ENCODE measurements at places on chromosomes 6 and 20.

DNA sequence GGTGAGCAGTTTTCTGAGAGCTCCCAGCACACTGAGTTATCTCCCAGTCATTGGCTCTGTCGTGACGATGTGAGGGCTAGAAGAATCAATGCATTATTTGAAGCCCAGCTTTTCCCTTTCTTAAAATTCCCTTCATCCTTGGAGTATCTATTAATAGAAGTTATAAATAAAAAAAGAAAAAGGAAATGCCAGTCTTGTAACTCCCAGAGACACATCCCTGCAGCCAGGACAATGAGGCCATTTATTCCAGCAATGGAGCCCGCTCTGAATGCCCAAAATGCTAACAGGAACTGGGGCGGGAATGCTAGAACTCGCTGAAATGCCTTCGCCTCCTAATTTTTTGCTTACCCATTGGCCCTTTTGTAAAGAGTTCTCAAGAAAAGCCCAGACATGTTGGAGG lies 305.8 kb downstream of the TFAP2C start:
- DNase-seq, result no peak

DNA sequence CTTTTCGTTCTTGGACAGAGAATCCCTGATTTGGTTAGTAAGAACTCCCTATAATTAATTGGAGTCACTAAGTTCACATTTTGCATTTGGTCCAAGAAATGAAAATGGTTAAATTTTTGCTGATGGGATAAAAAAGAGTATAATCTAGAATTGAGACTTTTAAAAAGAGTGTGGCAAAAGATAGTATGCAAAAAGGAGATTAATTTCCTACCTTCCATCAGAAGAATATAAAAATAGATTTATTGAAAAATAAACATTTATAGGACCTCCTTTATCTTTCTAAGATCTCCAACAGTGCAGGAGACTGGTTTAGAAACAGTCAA lies 105.5 kb upstream of the EEF1E1 start:
- no peak for DNase-seq

DNA sequence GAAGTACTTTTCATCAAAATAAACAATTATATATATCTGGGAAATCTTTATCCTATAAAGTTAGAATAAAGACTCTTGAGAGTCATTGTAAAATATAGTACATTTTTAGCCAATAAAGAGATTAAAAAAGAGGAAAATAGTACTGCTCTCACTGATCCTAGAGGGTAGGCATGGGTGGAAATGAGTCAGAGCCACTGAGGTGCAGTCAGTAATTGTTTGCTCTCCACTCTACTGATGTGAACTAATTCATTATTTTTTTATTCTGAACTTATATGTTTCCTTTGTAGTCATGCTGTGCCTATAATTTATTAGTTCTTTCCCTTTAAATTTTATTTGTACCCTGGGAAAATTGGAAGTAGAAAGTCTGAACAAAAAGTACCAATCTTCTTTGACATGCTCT lies 1359.4 kb upstream of the GJE1 start:
- DNase-seq, result no peak

- peak; percentile 23 for DNase-seq
These were observed 45.4 kb downstream of the TPBG start for GRCh38 chr6:82408952-82409431.

DNA sequence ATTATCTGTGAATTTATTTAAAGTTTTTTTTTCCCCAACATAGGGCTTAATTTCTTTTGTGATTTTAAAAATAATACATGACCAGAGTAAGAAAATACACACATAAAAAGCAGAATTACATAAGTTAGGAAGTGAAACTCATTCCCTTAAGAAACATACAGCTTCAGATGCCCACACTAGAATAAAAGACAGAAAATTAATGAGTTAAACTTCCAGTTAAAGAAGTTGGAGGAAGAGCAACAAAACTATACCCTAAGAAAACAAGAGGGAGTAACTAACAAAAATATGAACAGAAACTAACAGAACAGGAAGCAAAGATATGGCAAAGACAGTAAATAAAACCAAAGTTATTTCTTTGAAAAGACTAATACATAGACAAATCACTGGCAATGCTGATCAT lies 107.6 kb upstream of the CEP85L start:
- no peak for DNase-seq

DNA sequence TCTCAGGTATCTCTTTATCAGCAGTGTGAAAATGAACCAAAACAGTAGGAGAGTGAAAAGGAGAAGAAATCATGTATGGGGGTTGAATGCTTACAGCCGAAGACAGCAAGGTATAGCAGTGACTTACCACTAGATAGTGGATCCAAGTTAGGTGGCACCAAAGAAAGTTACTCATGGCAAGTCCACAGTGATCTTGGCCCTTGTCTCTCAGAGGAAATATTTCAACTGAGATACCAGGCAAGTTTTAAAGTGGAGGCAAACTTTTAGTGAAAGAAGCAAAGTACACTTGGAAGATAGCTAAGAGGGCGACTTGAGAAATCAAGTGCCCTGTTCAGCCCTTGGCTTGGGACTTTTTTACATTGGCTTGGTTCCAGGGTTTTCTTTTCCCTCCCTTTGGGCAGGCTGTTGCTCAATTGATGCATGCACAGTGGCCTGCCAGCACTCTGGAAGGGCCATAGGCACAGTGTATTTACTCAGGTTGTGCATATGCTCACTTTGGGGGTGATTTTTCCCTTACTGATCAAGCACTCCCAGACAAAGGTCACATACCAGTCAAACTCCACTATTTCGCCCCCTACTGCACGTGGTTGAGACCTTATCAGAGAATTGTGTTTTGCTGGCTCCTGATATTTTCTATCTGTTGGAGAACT lies 329.5 kb upstream of the KHDRBS2 start:
- DNase-seq, result no peak

DNA sequence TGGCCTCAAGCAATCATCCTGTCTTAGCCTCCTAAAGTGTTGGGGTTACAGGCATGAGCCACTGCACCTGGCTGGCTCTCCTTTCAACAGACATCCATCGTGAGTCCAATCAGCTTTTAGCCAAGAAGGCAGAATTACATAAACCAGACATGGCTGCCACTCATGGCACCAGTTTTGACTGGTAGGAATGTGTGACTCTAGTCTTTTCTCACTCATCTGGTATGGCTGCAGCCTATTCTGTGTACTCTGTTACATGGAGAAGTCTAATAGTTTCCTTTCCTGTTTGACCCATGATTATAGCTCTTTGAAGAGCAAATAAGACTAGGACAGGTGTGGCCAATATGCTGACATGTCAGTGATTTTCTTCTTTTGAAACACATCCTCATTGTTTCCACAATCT lies 27.0 kb upstream of the RNF144B start:
- DNase-seq, result no peak

- no peak for DNase-seq
These were observed 87.2 kb downstream of the DST start for GRCh38 chr6:56555438-56555872.

DNA sequence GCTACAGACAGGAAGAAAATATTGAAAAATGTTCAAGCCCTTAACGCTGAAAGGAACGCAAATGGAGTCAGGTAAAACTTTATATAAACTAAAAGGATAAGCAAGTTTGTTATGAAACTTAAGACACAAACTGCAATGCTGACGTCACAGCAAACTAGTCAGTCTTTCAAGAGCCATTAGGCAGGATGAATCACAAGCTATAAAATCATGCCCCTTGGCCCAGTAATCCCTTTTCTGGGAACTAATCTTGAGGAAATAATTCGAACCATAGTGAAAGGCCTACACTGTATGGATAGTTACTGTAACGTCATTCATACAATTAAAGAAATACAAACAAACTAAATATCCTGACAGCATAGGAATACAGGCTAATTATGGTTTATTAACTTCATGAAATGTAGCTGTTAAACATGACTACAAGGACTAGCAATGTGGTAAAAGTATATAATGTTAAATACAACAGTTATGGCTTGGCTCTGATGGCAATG lies 42.7 kb upstream of the HINT3 start:
- peak; percentile 89 for DNase-seq

- DNase-seq, result no peak
These were observed 31.9 kb downstream of the HIVEP2 start for GRCh38 chr6:142913036-142913510.

- DNase-seq, result peak; percentile 23
These were observed 44.3 kb downstream of the TPD52L1 start for GRCh38 chr6:125197795-125198269.

GRCh38 chr6:6080975-6081374 lies 74.2 kb upstream of the NRN1 start:
- DNase-seq, result no peak

GRCh38 chr6:157376241-157376640 lies 4.7 kb upstream of the ZDHHC14 start:
- no peak for DNase-seq

GRCh38 chr6:160462551-160463109 lies 114.5 kb downstream of the SLC22A3 start:
- peak; percentile 54 for DNase-seq

DNA sequence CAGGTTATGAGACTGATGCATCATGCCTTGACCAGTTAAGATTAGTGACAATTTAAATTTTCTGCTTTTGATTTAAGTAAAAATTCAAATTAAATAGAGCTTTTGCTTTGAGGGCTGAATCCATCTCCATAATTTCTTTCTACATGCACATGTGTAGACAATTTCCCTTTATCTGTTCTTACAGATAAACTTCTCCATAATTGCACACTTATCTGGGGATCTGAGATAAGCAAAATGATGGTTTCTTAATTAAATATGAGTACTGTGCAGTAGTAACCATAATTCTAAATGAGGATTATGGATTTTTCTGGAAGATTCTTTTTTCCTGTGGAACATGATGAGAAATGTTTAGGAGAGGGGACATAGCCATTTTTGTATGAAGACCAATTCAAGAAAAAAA lies 44.7 kb downstream of the ZFAND3 start:
- no peak for DNase-seq

GRCh38 chr20:38833154-38833856 lies 27.8 kb downstream of the PPP1R16B start:
- no peak for DNase-seq

DNA sequence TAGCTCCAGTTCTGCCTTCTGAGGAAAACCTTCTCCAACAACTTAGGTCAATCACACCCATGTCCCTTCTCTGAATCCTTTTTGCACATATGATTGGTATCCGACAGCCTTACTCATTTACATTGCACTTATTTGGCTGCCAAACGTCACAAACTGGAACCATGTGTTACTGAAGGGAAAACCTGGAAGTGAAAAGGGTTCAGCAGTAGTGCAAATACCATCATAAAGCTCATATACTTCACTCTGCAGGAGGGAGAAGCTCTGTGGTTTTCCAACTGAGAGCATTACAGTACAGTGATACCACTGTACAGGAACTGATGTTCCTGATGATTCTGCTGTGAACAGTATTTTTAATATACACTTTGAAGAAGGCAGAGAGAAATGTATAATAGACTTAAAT lies 87.8 kb downstream of the SLC16A10 start:
- DNase-seq, result no peak

DNA sequence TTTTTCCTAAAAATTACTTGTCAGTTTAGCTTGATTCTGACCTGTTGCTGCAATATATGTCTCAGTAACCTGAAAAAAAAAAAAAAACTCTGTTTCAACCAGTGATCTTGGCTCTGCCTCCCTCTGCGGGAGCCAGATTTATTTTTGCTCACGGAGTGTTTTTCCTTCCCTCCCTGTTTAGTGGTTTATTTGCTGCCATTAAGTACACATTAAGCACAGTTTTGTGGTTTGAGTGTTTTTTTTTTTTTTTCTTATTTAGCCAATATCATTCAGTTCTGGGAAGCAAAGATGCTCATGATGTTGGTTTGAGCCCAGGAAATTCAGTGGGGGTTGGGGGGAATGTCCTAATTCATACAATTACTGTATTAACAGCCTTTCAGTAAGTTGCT lies 110.1 kb upstream of the GPR6 start:
- peak; percentile 6 for DNase-seq

- no peak for DNase-seq
These were observed 27.4 kb downstream of the SLX4IP start for GRCh38 chr20:10462516-10462915.

- peak; percentile 46 for DNase-seq
These were observed 24.7 kb upstream of the ZFAND3 start for GRCh38 chr6:37794825-37795224.

DNA sequence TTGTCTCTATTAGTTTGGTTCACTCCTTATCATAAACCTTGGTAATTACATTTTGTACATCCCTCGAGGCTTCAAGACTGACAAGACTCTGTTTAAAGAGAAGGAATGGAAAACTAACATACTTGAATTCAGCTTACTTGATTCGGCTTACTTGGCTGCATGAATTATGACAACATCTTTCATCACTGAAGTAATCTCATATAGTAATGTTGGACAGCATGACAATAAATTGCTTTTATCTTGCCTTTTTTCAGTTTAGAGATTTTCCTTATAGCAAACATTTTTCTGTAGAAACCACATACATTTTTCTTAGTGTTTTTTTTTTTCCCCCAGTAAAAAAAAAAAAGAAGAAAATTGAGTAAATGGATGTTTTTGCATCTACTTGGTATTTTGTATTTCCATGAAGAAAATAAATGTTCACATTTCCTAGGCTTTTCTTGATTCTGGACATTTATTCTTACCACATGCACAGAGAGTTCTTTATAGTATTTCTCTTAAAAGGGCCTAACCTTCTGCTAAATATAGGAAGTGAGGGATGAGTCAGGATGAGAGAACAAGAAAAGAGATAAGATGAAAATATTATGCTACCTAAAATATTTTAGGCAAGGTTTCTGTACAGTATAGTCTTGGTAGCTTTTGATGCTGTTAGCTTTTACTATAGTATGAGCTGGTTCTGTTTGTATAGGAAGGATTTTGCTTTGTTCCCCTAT lies 101.0 kb upstream of the HDGFL1 start:
- DNase-seq, result no peak

DNA sequence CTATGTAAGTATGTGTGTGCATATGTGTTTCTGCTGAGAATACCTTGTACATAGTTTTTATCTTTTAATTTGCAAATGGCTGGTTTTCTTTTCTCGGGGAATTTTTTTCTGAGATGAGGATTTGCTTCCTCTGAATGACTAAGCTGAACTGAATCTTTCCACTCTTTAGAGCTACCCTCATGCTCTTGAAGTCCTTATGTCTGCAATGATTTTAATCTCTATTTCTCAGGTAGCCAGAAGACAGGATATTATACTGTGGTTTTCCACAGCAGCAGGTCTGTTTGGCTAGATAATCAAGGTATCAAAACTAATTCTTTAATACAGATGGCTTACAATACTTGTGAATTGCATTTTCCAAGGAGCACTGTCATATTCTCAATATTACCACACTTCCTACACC lies 114.7 kb downstream of the PLCB1 start:
- DNase-seq, result no peak

GRCh38 chr6:130931683-130932082 lies 104.5 kb downstream of the SMLR1 start:
- DNase-seq, result no peak

- no peak for DNase-seq
These were observed 15.0 kb downstream of the ALDH8A1 start for GRCh38 chr6:134934793-134935485.

GRCh38 chr20:21559305-21559704 lies 45.4 kb upstream of the NKX2-2 start:
- no peak for DNase-seq

GRCh38 chr6:150800674-150801314 lies 64.7 kb upstream of the MTHFD1L start:
- no peak for DNase-seq

GRCh38 chr20:17594443-17594842 lies 24.6 kb downstream of the DSTN start:
- DNase-seq, result no peak

GRCh38 chr6:123804787-123805540 lies 1.3 kb downstream of the NKAIN2 start:
- no peak for DNase-seq

GRCh38 chr6:15796844-15797243 lies 134.0 kb upstream of the DTNBP1 start:
- DNase-seq, result no peak

- DNase-seq, result no peak
These were observed 641 bp downstream of the TEAD3 start for GRCh38 chr6:35496036-35496840.

GRCh38 chr6:166221040-166221439 lies 53.4 kb upstream of the TBXT start:
- no peak for DNase-seq
